CD4-positive, alpha-beta T cell (primary cell): ENCODE measurements at places on chromosomes 16 and 17. TPM values are rescaled to one million over a fixed set of nuclear protein-coding genes. Genes with fewer than 3 reads are reported as not detected.

The KRTAP2-2 gene
- total RNA-seq = not detected

The ACACA gene
- total RNA-seq = 26.0 TPM

The CLEC18B gene
- total RNA-seq = 1.1 TPM

The NFE2L1 gene
- 30.6 TPM for total RNA-seq

The SCNN1G gene
- total RNA-seq = not detected

The CA5A gene
- not detected for total RNA-seq

The CD300H gene
- not detected for total RNA-seq

The XAF1 gene
- total RNA-seq = 24.9 TPM

The C17orf78 gene
- total RNA-seq = not detected

The NPIPB13 gene
- 12.2 TPM for total RNA-seq

The EXOC7 gene
- total RNA-seq = 90.6 TPM

The ENPP7 gene
- not detected for total RNA-seq

The PIRT gene
- not detected for total RNA-seq

The KRT25 gene
- total RNA-seq = not detected

The EXOSC6 gene
- total RNA-seq = 28.2 TPM

The KRTAP16-1 gene
- 1.0 TPM for total RNA-seq

The DNAAF1 gene
- not detected for total RNA-seq

The KPNA2 gene
- 65.9 TPM for total RNA-seq

The TERB1 gene
- total RNA-seq = 0.22 TPM

The MRTFB gene
- total RNA-seq = 19.4 TPM

The DNAI2 gene
- total RNA-seq = 1.2 TPM

The VMP1 gene
- total RNA-seq = 81.1 TPM

The SULT1A2 gene
- total RNA-seq = 0.45 TPM

The CDH5 gene
- total RNA-seq = not detected

The HS3ST3A1 gene
- 0.22 TPM for total RNA-seq

The HP gene
- total RNA-seq = not detected

The ASPA gene
- not detected for total RNA-seq

The PAQR4 gene
- 0.44 TPM for total RNA-seq

The KCNH6 gene
- not detected for total RNA-seq

The TAT gene
- not detected for total RNA-seq

The SULT1A4 gene
- total RNA-seq = 0.59 TPM

The FAM222B gene
- total RNA-seq = 17.5 TPM

The CTF1 gene
- total RNA-seq = not detected

The TMEM238L gene
- not detected for total RNA-seq

The SLC9A5 gene
- total RNA-seq = 3.1 TPM

The STH gene
- not detected for total RNA-seq

The IRX5 gene
- total RNA-seq = not detected

The HAP1 gene
- total RNA-seq = not detected

The TBC1D3K gene
- total RNA-seq = not detected

The C1QTNF8 gene
- total RNA-seq = not detected

The C16orf46 gene
- 0.55 TPM for total RNA-seq

The EPX gene
- not detected for total RNA-seq

The ATP2A1 gene
- 0.77 TPM for total RNA-seq

The CLDN7 gene
- total RNA-seq = 1.1 TPM

The HSD17B2 gene
- not detected for total RNA-seq

The RASD1 gene
- 1.8 TPM for total RNA-seq

The GRIN2A gene
- total RNA-seq = not detected

The ATP2C2 gene
- not detected for total RNA-seq

The C16orf95 gene
- total RNA-seq = 1.2 TPM

The CCL3 gene
- 1.0 TPM for total RNA-seq

The CMTM1 gene
- 1.1 TPM for total RNA-seq

The NEURL4 gene
- total RNA-seq = 30.8 TPM

The FBXO39 gene
- 0.36 TPM for total RNA-seq

The RHBDL1 gene
- 6.9 TPM for total RNA-seq
